ENCODE measurements at places on chromosomes 16 and 17.

DNA sequence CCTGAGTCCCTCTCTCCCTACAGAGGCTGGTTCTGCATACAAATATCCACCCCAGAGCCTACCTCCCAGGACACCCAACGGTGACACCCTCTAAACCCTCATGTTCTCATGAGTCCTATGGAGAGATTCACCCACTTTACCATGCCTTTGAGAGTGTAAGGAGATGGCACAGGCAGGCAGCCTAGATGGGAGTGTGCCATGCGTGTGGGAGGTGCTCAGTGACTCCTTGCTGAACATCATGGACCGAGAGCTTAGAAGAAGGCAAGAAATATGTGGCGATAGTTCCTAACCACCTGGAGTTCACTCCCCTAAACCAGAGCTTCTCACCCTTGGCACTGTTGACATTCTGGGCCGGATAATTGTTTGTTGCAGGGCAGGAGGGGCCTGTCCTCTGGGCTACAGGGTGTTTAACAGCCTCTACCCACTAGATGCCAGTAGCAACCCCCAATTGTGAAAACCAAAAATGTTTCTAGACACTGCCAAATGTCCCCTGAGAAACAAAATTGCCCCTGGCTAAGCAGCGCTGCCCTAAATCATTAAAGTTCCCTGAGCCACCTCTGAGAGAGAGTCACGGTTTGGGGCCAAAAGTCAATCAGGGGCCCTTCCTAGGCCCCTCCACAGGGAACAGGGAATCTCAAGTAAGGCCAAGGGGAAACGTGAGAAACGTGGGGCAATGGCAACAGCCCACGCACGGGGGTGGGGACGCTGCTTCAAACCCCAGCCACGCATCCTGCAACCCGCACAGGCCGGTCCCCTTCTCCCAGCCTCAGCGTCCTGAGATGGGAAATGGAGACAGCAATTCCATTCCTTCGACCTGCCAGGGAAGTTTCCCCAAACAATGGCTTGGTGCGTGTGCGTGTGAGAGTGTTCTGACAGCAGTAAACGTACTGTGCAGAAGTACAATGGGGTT, 66.8 kb downstream of the C16orf78 start:
- no peak for DNase-seq

DNA sequence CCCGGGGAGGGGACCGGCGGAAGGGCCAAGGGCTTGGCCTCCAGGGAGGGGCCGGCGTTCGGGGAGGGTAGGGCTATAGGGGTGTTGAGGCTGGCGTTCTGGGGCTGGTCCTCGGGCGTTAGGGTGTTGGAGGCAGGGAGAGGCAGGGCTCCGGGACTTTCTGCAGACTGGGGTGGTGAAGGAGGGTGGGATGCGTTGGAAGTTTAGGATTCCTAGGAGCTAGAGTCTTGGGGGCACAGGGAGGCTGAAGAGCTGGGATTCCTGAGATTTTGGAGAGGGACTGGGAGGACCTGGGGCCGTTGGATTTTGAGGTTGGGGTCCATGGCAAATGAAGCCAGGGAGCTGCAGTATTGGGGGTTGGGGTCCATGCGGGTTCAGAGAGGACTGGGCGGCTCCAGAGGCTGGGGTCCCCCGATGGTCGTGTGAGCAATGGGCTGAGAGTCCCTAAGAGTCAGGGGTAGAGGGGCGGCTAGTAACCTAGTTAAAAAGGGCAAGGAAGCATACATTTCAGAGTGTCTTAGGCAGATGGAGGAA, 740 bp downstream of the NFATC2IP start:
- DNase-seq, result no peak

GRCh38 chr17:79340333-79341221, 266.0 kb downstream of the ENGASE start:
- DNase-seq, result no peak

GRCh38 chr16:28505489-28506137, 1.0 kb downstream of the IL27 start:
- DNase-seq, result no peak

DNA sequence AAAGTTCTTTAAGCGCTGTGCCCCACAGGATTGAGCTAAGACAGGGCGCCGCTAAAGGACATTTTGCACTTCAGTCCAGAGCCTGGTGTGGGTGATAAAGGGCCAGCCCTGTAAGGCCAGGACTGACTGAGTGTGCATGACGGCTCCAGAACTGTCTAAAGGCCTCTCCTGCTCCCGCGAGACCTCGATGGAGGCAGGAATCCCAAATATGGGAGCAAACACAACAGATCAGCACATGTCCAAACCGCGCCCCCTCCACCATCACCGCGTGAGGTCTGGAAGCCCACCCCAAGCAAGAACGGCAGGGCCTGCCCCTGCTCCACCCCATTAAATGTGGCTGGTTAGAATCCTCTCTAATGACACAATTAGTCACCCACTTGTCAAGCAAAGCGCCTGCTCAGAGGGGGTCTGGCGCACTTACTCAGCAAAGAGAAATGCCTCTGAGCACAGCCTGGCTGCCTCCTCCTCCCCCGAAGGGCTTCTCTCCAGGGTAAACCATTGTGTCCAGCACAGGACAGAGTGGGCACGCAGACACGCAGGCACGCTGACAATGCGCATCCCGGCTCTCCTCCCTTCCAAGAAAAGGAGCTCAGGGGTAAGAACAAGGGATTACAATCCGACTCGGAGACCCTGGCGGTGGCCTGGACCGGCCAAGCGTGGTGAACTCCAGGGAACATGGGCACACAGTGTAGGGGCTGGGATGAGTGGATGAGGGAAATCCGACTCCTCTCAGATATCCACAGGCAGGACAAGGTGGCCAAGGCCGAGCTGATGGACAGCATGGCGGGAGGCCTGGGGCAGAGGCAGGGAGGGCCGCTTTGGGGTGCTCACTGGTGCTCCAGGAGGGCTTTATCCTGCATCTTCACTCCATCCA, 1.5 kb downstream of the MXRA7 start:
- DNase-seq, result peak; percentile 99

DNA sequence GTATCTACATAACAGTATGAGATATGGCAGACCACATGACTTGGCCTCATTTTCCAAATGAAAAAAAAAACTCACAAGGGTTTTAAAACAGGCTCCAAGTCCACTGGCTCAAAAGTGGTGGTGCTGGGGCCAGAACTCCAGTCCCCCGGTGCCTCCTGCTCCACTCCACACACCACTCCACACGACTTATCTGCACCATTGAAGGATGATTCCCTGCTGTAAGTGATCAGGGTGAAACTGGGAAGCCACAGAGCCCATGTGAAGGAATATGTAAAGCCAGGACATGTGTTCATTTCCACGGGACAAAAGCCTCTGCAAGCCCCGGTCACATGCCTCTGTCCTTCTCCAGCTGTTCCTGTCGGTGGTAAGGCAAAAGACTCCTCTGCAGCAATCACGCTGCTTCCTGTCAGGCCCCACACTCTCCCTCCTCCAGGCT, 97.2 kb downstream of the ZNF18 start:
- no peak for DNase-seq

DNA sequence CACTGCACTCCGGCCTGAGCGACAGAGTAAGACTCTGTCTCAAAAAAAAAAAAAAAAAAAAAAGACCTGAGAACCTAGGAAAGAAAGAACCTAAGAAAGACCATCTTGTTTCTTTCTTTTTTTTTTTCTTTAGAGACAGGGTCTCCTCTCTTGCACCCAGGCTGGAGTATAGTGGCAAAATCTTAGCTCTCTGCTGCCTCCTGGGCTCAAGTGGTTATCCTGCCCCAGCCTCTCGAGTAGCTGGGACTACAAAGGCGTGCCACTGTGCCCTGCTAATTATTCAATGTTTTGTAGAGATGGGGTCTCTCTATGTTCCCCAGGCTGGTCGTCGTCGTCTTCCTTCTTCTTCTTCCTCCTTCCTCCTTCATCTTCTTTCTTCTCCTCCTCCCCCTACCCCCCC, 7.8 kb upstream of the BIRC5 start:
- no peak for DNase-seq

- DNase-seq, result no peak
These were observed 9.4 kb downstream of the KRT33A start for GRCh38 chr17:41340934-41341861.

DNA sequence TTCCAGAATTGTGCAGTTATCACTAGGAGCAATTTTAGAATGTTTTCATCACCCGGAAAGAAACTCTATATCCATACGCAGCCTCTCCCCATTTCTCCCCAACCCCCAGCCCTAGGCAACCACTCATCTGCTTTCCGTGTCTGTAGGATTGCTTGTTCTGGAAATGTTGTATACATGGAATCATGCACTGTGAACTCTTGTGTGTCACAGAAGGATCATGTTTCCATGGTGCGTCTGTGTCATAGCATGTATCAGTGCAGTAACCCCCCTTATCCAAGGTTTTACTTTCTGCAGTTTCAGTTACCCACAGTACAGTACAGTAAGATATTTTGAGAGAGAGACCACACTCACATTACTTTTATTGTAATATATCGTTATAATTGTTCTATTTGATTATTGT, 299.4 kb downstream of the CPPED1 start:
- peak; percentile 7 for DNase-seq

DNA sequence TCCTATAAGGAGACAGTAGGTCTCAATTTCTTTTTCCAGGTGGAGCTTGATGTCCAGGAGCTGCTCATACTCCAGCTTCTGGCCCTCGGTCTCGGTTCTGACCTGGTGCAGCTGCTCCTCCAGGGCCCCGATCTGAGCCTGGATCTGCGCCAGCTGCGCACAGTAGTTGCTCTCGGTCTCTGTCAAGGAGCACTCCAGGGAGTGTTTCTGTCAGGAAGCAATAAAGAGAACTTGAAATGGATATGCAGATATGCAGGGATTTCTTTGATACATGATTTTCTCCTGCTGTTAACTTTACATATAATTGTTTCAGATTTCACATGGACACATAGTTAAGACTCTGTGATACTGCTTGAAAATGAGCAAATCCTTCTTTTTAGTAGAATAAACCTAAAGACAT, 4.7 kb downstream of the KRT25 start:
- DNase-seq, result no peak

DNA sequence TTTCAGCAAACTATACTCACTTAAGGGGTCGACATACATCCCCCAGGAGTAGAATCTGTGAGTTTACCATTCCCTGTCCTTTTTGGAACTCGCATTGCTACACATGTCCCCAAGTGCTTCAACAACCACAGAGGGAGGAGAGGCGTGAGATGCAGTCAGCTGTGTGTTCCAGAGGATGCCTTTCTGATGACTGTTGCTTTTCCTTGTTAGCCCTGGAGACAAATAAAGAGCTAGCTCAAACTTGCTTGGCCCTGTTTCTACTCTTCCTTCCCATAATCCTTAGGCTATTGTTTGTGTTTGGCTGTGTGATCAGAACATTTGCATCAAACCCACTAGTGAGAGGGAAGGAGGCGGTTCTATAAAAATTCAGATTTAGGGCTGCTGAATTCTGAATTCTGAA, 264.0 kb downstream of the ENGASE start:
- DNase-seq, result peak; percentile 4

GRCh38 chr17:4576729-4577322, 7.5 kb upstream of the SMTNL2 start:
- no peak for DNase-seq

GRCh38 chr16:13335879-13336278, 434.5 kb downstream of the SHISA9 start:
- DNase-seq, result no peak

GRCh38 chr16:16014329-16015224, 65.2 kb downstream of the ABCC1 start:
- DNase-seq, result peak; percentile 61

DNA sequence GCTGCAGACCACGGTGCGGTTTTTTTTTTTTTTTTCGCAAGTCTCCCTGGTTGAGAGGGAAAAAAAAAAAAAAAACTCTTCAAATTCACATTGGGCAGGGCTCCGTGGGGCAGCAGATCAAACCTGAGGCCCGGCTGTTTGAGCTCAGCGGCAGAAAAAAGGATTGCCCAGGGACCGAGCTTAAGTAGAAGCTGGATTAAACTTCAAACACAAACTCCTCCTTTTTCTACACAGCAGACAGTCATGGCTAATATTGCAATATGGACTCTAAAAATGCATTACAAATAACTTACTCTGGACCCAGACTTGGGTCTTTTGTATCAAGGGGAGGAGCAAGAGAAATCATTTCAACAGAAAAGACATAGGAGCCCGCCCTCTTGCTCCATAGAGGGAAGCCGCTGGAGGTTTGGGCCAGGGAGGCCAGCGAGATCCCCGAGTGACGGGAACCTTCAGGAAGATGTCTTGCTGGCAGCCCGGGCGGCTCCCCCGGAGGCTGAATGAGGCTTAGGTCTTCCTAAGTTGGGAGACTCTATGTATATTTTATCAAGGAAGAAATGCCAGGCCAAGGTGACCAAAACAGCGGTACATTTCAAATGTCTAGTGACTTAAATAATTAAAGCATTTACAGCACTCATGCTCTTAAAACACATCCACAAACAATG, 167.7 kb downstream of the ZNF423 start:
- no peak for DNase-seq

DNA sequence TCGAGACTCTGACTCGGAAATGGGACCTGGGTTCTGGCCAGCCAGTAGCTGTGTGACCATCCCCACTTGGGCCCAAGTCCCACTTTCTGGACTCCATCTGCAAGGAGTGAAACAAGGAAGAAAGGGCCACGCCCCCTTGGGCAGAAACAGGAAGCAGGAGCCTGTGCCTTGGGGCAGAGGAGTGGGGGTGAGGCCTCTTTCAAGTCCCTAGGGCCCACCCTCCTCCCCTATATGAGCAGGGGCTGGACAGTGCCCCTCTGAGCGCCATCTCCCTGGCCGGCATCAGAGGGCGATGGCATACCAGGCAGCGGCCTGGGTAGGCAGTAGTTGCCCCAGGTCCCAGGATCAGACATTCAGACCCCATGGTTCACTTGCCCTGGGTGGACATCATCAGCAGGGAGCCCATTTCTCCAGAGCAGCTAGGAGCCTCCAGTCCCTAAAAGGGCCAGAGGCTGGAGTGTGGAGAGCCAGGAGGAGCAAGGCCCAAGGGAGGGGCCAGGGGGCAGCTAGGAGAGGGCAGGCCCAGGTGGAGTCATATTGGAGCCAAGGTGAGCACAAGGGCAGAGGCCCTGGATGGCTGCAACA, 7.1 kb downstream of the BCAR1 start:
- peak; percentile 52 for DNase-seq

DNA sequence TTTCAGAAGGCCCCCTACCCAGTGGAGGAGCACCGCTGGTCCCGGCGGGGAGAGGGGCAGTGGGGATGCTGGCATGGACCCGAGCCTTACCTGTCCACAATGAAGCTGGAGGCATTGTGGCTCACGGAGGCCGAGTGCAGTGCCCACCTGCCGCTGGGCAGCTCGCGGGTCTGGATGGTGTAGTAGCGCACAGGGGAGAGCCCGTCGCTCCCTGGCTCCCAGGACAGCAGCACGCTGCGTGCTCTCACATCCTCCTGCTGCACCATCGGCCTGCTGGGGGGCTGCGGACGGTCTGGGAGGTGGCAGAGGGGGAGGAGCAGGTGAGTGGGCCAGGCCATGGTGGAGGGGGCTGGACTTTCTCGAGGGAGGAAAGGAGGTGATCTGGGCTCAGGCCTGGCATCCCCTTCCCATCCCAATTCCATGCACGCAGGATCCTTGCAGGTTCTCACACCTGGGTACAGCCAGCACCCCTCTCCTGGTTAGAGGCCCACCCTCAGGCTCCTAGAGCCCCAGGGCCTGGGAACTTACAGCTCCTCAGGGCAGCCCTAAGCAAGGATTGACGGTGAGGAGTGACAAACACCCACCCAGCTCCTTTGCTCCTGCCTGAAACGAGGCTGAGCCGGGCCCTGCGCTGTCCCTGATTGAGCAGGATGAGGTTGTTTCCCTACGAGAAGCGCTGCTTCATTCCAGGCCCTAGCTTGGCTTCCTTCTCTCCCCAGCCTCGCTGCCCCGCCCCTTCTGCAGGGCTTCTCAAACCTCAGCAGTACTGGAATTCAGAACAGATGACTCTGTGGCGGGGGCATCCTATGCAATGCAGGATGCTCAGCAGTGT, 76.2 kb upstream of the CDC42EP4 start:
- DNase-seq, result peak; percentile 67

- DNase-seq, result no peak
These were observed 5.0 kb upstream of the DNASE1L2 start for GRCh38 chr16:2231016-2231931.

GRCh38 chr16:30786115-30786935, 680 bp downstream of the ZNF629 start:
- DNase-seq, result peak; percentile 55
